ENCODE measurements at places on chromosomes 7 and 10.

DNA sequence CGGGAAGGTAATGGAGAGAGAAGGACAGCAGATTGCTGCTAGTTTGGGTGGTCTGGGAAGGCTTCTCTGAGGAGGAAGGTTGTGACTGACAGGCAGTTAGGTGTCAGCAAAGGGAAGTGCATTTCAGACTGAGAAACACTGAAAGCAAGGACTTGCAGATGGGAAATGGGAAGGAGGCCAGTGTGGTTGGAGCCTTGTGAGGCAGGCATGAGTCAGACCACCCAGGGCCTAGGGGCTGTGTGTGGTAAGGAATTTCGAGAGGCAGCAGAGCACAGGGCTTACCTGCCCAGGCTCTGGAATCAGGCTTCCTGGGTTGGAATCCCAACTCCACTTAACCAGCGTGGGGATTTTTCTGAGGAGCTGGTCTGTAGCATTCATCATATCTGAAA, 53.5 kb downstream of the NRF1 start:
- DNase-seq = peak; percentile 96

- no peak for DNase-seq
Observed at GRCh38 chr10:7792541-7792940, 4.6 kb downstream of the ATP5F1C start.

- DNase-seq = no peak
Observed at GRCh38 chr10:123991611-123992570, 100.3 kb upstream of the CPXM2 start.

DNA sequence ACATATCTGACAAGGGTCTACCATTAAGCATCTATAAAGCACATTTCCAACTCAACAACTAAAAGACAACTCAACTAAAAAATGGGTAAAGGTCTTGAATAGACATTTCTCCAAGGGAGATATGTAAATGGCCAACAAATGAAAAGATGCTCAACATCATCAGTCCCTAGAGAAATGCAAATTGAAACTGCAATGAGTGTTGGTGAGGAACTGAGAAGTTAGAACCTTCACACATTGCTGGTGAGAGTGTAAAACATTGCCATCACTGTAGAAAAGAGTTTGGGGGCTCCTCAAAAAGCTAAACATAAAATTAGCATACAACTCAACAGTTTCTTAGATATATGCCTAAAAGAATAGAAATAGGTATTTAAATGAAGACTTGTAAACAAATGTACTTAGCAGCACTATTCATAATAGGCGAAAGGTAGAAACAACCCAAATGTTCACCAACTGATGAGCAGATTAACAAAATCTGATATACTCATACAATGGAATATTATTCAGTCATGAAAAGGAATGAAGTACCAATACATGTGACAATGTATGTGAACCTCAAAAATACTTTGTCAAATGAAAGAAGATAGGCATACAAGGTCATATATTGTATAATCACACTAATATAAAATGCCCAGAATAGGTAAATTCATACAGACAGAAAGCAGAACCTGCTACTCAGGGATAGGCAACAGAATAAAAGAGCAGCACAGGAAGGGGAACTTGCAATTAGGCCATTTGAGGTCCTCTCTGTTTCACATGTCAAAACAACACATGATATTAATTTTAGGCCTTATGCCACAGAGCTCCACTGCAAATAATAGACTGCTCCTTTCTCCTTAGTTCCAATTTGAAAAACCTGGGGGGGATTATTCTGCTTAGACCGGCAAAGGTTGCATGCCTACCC, 10.6 kb upstream of the LRRC72 start:
- no peak for DNase-seq

- no peak for DNase-seq
Observed at GRCh38 chr7:128154504-128154903, 86.6 kb upstream of the LEP start.

- DNase-seq = peak; percentile 83
Observed at GRCh38 chr7:94382132-94382531, 12.6 kb upstream of the COL1A2 start.

- DNase-seq = peak; percentile 91
Observed at GRCh38 chr10:102009801-102010425, 46.1 kb downstream of the ARMH3 start.

- DNase-seq = no peak
Observed at GRCh38 chr10:114367351-114368056, 36.8 kb downstream of the AFAP1L2 start.

- no peak for DNase-seq
Observed at GRCh38 chr7:76073335-76073990, 25.6 kb downstream of the MDH2 start.

DNA sequence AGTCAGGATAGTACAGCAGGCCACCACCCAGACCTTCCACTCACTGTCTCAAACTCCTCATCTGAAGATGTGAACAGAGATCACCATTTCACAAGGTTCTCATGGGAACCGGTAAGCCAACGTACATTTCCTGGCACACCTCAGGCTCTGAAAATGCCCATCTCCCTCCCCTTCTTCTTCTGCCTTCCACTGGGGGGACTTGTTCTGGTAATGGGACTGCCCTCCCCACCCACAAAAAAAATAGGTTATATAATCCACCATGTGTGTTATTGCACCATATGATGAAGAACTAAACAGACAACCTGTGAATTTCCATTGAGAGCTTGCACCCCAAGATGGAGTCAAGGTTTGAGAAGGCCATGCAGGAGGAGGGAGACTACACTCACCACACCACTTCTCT, 42.1 kb upstream of the IKZF1 start:
- DNase-seq = no peak

DNA sequence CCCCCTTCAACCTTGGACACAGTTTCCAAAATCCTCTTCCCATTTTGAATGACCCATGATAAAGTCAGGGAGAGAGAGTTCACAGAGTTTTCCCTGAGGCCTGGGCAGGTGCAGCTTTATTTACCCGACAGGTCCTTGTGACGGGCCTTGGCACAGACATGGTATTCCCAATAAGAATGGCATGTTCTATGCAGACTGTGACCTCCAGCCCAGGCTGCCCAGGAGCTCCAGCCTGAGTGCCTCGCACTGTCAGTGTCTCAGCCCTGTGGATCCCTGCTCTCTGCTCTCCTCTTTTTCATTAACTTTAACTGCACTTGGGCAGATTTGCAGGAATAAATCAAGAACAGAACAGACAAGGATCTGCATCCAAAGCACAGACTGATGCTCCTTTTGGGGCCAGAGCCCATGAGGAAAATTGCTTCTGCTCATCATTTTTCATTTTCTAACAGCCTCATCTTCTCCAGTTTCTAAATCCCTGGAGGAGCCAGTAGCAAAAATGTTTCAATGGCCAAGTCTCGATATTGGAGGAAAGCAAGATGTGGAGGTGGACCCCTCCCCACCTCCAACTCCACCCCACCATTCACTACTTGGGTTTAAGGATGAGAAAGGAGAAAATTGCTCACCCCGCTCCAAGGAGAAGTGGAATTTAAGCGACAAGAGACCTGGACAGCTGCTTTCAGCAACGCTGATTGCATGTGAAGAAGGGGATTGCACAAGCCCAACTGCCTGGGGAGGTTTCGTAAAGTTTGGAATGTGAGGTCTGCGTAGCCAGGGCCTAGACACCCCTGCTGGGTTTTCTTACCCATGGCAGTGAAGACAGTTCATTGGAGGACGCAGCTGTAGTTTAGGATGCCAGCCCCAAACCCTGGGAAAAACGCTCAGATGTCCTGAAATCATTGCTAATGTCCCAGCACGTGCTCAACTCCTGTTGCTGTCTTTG, 225.9 kb downstream of the WDR11 start:
- peak; percentile 83 for DNase-seq

- peak; percentile 54 for DNase-seq
Observed at GRCh38 chr7:100130608-100131453, 4.1 kb downstream of the MBLAC1 start.

All from fibroblast of skin of scalp (primary cell).